Uterus (tissue), 4 donors: ENCODE measurements at places on chromosomes 11 and 22.

DNA sequence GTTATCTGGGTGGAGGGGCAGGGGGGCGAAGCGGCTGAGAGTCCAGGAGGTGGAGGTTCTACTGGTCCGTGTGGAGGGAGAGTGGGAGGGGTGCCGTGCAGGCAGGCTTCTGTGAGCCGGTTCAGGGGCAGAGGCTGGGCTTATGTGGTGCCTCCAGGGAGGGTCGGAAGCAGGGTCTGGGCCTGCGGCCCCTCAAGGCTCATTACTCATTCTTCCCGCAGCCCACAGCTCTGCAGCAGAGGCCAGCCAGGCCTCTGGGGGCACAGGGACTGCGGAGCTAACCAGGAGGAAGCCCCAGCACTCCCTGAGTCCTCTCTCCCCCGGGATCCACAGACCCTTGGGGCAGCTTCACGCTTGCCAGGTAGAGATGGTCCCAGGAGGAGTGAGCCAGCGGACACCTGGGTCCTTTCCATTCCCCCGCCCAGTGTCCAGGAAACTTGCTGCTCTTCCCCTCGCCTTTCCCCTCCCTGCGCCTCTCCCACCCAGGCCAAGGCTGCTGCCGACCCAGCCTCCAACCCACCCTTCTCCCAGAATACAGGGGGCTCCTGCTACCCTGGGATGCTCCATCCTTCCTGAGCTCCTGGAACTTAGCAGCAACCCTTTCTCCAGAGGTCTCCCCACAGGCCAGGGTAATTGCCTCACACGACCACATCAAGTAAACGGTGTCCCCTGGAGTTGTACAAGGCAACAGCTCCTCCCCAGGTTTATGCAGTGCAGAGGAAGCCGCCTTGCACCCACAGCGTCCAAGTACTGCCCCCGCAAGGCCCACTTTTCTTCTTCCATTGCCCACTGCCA is 6.3 kb downstream of the NRXN2 start:
- DNase-seq: no peak

GRCh38 chr11:29432719-29433325 is 584.0 kb downstream of the KCNA4 start:
- no peak for DNase-seq

DNA sequence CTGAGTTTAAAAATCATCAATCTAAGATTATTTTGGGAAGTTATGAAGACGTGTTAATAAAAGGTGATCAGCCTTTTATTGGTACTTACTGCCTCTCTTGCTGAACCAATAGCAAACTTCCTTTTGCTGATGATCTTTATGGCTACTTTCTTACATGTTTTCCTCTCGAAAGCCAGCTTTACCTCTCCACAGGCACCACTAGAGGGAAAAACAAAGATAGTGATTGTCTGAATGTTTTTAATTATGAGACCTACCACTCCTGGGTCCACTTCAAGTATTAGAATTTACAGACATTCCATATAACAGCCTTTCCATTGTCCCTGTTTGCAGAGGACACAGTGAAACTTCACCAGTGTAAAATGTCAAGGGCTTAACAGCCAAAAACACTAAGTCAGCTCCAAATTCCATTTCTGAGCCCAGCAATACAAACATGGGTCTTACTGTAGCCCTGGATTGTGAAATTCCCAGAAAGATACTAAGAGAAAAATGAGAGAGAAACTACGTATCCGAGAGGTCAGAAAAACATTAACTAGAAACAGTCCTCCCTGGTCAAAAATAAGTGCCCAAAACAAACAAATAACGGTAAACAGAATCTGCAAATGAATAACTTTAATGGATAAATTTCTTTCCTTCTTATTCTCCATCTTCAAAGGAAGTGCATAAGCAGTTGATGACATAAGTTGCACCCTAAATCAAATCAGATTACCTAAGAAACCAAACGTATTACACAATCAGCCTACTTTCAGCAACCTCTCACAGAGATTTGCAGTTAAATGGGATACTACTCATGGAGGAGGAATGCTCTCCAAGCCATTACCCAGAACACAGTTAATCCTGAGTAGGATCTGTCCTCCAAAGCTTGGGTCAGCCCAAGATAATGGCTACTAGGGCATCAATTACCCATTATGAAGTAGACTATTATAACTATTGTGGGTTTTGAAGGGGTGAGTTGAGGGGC is 29.5 kb downstream of the CHEK2 start:
- no peak for DNase-seq

DNA sequence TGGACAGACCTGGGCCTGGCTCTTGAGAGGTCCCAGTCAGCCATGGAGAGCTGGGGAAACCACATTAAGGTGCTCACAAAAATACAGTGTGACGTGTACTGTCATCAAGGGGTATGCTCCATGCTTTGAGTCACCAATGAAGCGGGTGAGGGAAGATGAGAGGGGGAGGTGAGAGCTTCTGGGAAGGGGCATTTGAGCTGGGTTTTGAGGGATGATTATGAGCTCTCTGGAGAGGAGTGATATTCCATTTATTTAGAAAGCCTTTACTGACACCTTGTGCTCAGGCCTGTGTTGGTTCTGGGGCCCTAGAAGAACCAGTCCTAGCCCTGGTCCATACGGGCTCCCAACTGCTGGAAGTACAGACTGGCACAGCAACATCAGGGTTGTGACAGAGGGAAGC is 10.4 kb upstream of the ARHGEF17 start:
- DNase-seq: no peak
